ENCODE measurements at places on chromosomes 11 and 22.

DNA sequence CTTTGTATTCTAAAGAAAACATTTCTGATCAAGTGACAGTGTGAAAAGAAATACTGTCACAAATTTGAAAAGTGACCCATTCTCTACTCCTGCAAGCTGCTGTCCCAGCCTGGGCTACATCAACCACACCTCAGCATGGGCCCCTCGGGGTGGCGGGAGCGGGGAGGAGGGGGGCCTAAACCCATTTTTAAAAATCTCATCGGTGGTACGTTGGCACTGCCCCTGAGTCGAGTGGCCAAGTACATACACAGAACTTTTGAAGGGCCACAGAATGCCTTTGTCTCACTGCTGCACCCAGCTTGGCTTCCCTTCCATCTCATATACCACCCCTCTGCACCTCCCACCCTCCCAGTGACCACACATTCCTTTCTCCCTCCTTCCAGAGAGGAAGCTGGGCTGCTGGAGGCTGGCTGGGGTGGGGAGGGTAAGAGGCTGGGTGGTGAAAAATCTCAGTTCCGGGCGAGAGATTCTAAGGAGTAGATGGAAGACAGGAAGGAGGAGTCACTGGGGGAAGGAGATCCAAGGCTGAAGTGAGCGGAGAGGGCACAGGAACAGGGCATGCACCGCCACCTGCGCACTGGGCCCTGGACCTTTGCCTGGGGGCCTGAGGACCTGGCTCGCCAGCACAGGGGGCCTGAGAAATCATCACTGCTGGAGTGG lies 21.1 kb downstream of the FXYD6 start:
- H3K4me3 ChIP-seq, result no peak overlapping the region
- no peak for DNase-seq
- H3K27me3 ChIP-seq, result no peaks in the 10 kb centered on the region
- peaks cover 7% of the 10 kb centered on the region for H3K4me1 ChIP-seq

DNA sequence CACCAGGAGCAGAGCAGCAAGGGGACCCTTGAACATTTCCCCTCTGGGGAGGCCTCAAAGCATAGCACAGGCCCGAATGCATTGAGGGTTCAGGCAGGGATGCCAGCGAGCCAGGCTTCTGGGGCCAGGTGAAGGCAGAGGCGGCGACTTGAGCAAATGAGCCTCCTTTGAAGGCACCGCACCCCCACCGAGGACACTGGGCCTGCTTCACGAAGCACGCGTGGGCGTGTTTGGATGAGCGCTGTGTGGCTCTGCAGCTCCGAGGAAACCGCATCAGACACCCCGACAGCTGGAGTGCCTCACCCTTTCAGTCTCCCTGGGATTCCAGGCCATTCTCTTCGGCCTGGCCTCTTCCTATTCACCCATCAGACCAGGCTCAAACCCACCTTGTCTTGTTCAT lies 301.8 kb downstream of the NTM start:
- DNase-seq, result peak; percentile 44
- no peak overlapping the region for H3K27ac ChIP-seq
- no peaks in the 10 kb centered on the region for H3K36me3 ChIP-seq
- no peak overlapping the region for H3K4me3 ChIP-seq
- H3K27me3 ChIP-seq, result no peaks in the 10 kb centered on the region
- H3K4me1 ChIP-seq, result no peaks in the 10 kb centered on the region

DNA sequence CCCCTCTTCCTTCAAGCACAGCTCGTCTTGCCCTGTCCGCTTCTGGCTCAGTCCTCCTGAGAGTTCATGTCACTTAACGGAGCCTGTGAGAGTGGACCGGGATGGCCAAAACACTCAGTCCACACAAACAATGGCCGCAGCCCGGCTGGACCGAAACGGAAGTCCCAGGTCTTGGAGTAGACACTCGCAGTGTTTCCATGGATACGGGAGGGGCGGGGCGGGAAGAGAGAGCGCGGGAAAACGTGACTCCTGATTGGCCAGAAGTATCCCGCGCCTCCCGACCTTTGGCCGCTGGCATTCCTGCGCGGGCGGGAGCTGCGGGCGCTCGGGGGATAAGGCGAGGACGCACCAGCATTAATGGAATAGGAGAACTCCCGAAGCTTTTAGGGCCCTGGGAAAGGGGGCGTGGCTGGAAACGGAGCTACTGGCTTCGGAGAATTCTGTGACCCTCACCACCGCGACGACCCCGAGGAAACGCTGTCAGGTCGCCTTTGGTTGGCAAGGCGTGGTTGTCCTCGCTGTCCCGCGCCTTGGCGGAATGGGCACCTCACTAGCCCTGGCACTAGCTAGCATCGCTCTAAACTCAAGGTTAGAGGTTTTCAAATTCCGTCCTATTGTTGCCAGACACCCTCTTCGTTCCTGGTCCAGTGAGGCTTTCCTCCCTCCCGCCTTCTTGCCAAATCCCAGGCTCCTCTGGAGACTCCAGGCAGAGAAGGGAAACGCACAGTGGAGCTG lies at the start of the genes NLRP14 and ZNF214:
Gene NLRP14, plus strand, starts transcription at position 297 of the 735 bp plus-strand sequence. CDS start 18,108 bp downstream, outside the sequence.
Gene ZNF214, minus strand, starts transcription at position 164 of the 735 bp plus-strand sequence. CDS start 17,511 bp downstream, outside the sequence.
- no peaks in the 10 kb centered on the region for H3K27me3 ChIP-seq
- H3K36me3 ChIP-seq, result no peaks in the 10 kb centered on the region
- H3K4me3 ChIP-seq, result peak within 1 kb of the TSS; percentile 55
- peak within 1 kb of the TSS; percentile 81 for H3K27ac ChIP-seq
- peaks cover 12% of the 10 kb centered on the region for H3K4me1 ChIP-seq
- peak; percentile 93 for DNase-seq

DNA sequence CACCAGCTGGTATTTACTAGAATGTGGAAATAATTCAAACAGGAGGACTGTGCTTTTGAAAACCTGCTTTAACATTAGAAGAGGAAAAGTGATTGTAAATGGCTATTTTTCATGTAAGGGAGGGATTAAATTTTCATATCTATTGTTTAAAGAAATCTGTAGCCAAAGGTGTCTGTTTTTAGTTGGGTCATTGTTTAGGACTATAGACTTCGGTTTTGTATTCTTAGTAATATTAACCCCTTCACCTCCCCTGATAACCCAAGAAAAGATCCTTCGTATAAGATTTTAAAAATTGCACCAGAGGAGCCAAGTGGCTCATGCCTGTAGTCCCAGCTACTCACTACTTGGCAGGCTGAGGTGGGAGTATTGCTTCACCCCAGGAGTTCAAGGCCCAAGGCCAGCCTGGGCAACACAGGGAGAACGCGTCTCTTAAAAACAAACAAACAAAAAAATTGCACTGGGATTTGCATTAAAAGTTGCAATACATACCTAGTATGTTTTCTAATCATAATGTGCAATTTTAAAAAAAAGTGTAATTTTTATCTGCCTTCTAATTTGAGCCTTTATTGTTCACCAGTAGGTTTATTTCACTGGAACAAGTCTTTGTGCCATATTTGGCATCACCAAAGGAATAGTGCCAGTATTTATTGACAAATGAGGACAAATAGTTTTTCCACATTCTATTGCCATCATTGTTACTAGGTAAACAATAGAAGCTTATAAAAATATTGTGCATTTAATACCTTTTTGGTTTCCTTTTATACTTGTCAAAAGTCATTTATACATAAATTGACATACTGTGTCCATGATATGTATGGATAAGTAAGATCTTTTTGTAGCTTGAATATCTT lies 34.3 kb downstream of the MTMR3 start:
- H3K27me3 ChIP-seq, result no peaks in the 10 kb centered on the region
- no peak overlapping the region for H3K4me3 ChIP-seq
- DNase-seq, result no peak
- H3K27ac ChIP-seq, result no peak overlapping the region
- peaks cover 61% of the 10 kb centered on the region for H3K4me1 ChIP-seq

DNA sequence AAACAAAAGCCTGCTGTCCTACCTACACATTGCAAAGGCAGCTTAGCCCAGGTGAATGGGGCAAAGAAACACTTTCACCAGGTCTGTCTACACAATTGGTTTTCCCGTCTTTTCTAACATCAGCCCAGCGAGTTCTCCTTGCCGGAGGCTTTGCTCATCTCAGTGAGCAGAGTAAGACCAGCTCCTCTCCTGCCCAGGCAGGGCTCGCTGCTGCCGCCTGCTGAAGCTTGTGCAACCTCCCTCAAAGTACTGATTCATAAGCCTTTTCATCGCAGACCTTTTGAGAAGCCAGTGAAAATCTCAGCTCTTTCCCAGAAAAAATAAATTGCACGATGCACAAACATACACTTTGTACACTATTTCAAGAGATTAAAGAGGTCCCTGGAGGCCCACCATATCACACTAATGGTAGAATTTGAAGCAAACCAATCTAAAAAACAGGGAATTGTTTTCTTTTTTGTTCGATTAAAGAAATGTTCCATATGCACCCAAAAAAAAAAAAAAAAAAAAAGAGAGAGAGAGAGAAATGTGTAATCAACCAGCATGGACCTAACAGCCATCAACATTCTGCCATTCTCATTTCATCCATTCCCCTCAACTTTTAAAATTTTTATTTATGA lies 328.1 kb upstream of the MPPED2 start:
- H3K4me1 ChIP-seq, result no peaks in the 10 kb centered on the region
- peak; percentile 77 for DNase-seq
- no peaks in the 10 kb centered on the region for H3K27me3 ChIP-seq
- H3K36me3 ChIP-seq, result no peaks in the 10 kb centered on the region

- H3K36me3 ChIP-seq, result no peaks in the 10 kb centered on the region
- no peaks in the 10 kb centered on the region for H3K27me3 ChIP-seq
- no peak overlapping the region for H3K4me3 ChIP-seq
- no peak for DNase-seq
- H3K4me1 ChIP-seq, result peaks cover 16% of the 10 kb centered on the region
These were observed 120.9 kb upstream of the ZC3H12C start for GRCh38 chr11:109972181-109972715.

- no peaks in the 10 kb centered on the region for H3K4me1 ChIP-seq
- H3K36me3 ChIP-seq, result no peaks in the 10 kb centered on the region
- DNase-seq, result no peak
- no peaks in the 10 kb centered on the region for H3K27me3 ChIP-seq
These were observed 26.1 kb upstream of the APLP2 start for GRCh38 chr11:130043575-130043974.

DNA sequence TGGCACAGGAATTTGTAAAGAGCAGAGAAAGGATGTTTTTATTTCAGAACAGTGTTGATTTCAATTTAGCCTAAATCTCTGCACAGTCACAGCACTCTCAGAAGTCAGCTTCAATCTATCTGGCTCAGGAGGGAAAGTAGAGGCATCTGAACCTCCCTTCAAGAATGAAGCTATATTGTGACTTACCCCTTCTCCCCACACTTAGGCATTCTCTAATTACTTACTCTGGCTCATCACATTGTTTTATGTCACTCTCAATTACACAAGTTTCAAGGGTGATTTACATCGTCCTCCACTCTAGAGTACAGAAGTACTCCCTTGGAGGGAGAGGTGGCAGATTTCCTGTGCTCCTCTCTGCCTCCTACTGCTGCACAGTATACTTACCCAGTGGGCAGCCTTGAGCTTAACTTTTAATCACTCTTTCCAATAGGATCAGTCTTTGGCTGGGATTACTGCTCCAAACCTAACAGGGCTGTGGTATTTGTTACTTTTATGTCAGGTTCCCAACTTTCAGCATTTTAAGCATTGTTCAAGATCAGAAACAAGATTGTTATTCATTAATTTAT lies 211.4 kb downstream of the AASDHPPT start:
- H3K4me3 ChIP-seq, result no peak overlapping the region
- no peak overlapping the region for H3K27ac ChIP-seq

GRCh38 chr11:32597921-32598320 lies 14.3 kb downstream of the EIF3M start:
- no peaks in the 10 kb centered on the region for H3K4me1 ChIP-seq
- peaks cover 41% of the 10 kb centered on the region for H3K36me3 ChIP-seq
- no peak for DNase-seq
- H3K4me3 ChIP-seq, result no peak overlapping the region

- peak; percentile 70 for DNase-seq
- H3K36me3 ChIP-seq, result no peaks in the 10 kb centered on the region
- H3K4me3 ChIP-seq, result peak overlapping the region; percentile 9
- no peaks in the 10 kb centered on the region for H3K27me3 ChIP-seq
- H3K4me1 ChIP-seq, result peaks cover 15% of the 10 kb centered on the region
These were observed 40.7 kb downstream of the ZNRF3 start for GRCh38 chr22:28923826-28924732.

DNA sequence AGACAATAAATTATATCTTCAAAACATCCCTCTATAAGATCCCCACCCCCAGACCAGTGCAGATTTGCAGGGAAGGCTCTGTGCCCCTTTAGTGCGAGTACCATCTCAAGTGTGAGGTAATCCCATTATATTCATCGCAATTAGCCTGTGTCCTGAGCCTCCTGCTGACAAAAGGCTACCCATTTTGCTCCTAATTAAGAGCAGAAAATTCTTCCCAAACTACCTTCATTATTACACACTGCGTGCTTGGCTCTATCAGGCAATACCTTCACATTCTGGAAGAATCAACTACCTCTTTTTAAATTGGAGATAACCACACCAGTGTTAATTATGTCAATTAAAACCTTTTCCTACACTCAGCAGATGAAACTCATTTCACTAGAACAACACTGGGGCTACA lies 1133.4 kb upstream of the CCDC90B start:
- H3K36me3 ChIP-seq, result no peaks in the 10 kb centered on the region
- H3K4me3 ChIP-seq, result no peak overlapping the region
- no peak overlapping the region for H3K27ac ChIP-seq
- no peaks in the 10 kb centered on the region for H3K27me3 ChIP-seq

DNA sequence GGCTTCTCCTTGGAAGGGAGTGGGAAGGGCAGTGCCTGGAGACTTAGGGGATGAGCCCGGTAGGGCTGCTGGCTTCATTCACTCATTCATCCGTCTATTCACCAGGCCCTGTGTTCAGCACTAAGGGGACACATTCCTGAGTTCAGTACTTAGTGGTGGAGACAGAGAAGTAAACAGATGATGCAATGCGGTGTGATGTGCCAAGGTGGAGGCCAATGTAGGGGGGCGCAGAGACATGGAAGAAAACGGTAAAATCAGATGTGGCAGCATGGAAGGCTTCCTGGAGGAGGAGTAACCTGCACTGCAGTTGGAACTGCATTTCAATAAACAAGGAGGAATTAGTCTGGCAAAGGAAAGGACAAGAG lies 21.3 kb downstream of the GRIK4 start:
- no peaks in the 10 kb centered on the region for H3K27me3 ChIP-seq
- no peak overlapping the region for H3K4me3 ChIP-seq
- DNase-seq, result no peak
- no peaks in the 10 kb centered on the region for H3K4me1 ChIP-seq

DNA sequence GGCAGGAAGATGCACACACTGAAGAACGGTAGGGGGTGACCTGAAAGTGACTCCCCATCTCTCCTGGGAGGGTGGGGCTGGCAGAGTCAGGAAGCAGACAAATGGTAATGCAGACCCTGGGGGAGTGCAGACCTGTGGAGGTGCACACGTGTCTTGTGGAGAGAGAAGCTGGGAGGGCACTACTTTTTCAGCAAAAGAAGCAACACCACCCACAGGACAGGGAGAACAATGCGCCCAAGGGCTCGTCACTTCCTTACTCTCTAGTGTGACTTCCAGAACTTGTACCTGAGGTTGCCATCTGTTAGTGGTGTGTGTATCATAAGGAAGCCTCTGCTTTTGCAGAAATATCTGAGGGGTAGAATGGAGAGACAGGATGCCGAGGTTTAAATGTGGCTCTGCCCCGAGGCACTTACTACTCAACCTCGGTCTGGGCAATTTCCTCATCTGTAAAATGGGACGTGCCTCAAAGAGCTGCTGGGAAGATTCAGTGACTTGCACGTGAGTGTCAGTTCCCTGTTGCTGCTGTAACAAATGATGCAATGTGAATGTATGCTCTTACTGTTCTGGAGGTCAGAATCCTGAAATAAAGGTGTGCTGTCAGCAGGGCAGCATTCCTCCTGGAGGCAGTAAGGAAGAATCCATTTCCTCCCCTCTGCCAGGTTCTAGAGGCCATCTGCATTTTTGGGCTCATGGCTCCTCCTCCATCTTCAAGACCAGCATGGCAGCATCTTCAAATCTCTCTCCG lies 323.4 kb downstream of the SHANK2 start:
- no peak overlapping the region for H3K4me3 ChIP-seq
- H3K4me1 ChIP-seq, result no peaks in the 10 kb centered on the region
- H3K36me3 ChIP-seq, result no peaks in the 10 kb centered on the region
- DNase-seq, result no peak
